ENCODE measurements at places on chromosomes 5 and 9.

DNA sequence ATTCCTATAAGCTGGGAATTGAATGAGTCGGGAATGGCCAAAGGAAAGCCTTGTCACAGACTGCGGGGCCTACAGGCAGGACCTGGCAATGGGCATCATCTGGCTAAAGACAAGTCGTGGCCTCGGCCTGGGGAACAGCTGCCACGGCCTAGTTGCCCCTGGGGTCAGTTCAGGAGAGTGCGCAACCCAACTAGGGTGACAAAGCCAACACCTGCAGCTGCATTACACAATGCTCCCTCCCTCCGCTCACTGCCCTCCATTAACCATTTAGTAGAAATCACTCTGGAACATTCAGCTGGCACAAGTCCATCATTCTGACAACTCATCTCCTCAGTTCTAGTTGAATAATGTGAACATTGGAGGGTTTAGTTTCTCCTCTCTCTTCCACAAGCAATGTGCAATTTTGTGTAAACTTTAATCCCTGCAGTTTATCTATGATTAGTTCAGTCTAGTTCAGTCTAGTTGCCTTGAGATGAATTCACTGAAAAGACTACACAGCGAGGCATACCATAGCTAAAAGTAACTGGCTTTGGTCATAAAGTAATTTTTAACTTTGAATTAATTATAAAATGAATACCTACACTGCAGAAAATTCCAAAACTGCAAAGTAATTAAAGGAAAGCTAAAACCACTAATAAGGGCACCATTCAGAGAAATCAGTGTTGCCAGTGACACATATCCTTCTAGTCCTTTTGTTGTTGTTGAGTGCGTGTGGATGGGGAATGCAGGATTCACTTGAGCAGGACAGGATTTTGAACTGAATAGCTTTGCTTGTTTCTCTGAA lies 5.1 kb downstream of the GLDC start:
- DNase-seq: no peak

DNA sequence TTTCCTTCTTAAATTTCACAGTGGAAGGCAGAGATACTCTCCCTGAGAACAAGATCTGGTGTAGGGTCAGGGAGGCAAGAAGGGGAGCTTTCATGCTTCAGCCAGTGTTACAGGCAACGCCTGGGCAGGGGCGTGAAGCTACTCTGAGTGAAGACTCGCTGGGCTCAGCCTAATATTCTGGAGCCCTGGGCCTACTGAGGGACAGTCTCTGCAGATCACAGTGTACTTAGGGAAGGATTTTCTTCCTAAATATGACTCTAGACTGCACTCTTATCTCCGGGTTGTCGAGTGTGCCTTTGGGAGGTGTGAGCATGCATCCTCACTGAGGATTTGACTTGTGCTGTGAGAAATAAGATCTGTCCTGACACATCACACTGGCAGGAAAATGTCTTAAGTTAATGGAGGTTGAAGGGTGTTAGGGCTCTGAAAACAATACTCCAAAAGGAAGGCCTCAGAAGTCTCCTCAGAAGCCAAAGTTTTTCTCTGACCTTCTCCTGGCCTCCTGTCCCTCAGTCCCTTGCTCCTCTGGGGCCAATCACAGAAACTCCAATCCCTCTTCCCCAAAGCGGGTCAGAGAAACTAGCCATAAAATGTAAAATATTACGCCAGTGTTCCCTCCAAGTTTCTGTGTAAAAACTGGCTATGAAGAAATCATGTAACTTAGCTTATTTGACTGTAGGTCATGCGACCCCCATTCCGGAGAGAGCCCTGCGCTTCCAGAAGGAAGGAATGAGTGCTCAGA lies 156.8 kb upstream of the TBC1D2 start:
- DNase-seq: no peak

DNA sequence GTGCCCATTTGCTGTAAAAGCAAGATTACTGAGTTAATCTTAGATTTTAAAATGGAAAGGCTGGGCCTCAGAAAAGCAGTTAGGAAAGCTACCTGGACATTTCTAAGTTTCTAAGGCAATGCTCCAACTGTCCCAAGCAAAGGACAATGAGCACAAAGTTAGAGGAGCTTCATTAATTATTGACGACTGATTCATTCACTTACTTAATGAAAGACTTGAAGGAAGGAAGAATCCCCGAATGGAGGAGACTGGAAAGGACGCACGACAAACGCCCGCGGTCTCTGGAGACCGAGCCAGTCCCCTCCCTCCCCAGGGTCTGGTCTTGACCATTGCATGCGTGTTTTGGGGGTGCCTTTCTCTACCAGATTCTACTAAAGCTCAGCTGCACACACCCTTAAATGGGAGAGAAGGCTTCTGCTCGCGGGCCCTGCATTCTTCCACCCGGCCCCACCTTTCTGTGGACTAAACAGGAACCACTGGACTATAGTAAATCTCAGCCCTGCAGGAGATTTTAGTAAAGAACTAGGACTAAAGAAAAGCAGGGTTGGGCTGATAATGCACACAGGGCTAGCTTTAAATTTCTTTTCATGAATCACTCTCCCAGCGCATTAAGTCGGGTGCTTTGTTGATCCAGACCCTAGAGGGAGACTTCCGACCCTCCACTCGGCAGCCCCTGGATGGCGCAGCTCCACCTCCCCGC lies 44.8 kb downstream of the CTSL start:
- DNase-seq: no peak

DNA sequence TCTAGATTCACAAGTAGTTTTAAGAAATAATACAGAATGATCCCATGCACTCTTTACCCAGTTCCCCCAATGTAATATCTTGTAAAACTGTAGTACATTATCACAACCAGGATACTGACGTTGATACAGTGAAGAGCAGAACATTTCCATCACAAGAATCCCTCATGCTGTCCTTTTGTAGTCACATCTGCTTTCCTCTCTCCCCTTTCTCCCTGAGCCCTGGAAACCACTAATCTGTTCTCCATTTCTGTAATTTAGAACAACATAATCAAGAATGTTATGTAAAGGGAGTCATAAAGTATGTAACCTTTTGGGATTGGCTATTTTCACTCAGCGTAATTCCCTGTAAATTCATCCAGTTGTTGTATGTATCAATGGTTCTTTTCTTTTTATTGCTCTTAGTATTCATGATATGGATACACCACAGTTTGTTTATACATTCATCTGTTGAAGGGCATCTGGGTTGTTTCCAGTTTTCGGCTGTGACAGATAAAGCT lies 61.1 kb downstream of the ERCC6L2 start:
- DNase-seq: no peak

GRCh38 chr5:64229163-64229774 lies 63.6 kb downstream of the RNF180 start:
- no peak for DNase-seq

- no peak for DNase-seq
These were observed 87.6 kb upstream of the IL33 start for GRCh38 chr9:6128030-6128429.

- DNase-seq: no peak
These were observed 9.1 kb downstream of the PRDM6 start for GRCh38 chr5:123097871-123098735.

DNA sequence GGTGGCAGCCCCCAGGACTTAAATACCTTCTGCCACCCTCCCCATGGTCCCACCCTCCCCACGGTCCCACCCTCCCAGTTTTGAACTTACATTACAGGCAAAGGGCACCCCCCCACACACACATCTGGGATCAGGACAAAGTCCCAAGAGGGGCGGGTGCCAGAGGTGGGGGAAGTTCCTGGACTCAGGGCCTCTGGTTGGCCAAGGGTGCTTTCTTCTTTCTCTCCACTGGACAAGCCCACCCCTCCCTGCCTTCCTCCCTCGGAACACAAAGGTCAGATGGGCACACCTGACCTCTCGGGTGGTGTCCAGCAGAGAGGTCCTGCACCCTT lies 19.1 kb upstream of the RALGDS start:
- DNase-seq: no peak

- DNase-seq: no peak
These were observed 553.3 kb downstream of the CCDC171 start for GRCh38 chr9:16106021-16106571.

GRCh38 chr5:6721442-6721841 lies 8.2 kb downstream of the TENT4A start:
- DNase-seq: no peak

- no peak for DNase-seq
These were observed at the start of gene DMRT2 for GRCh38 chr9:1050125-1050895. TSS of gene DMRT2 (plus strand) at chr9:1050357. CDS start at chr9:1051614, 1,257 bp downstream.

Data from stimulated activated CD4-positive, alpha-beta T cell treated with anti-CD3 and anti-CD28 coated beads, TNF-alpha, amount 100 ng/mL, for 24 hours (primary cell).